ENCODE measurements at places on chromosomes 2 and 18.

DNA sequence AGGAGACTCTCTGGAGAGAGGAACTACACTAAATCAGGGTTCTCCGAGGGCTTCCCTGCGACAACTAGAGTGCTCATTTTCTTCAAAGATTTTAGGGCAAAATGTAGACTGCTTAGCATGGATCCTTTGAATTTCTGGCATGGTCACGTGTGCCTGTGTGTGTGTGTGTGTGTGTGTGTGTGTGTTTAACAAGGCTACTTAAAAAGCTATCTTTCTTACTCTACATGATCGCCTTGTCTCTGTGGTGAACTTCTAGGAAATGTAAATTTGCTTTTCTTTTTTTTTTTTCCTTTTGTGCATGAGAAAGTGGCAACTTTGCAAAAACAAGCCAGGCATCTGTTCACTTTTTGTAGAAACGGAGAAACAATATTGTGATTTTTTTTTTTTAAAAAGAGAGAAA is 43.9 kb downstream of the SOX11 start:
- DNase-seq, result no peak

GRCh38 chr2:8663997-8664396 is 17.9 kb upstream of the ID2 start:
- no peak for DNase-seq

GRCh38 chr18:40738321-40738880 is 1216.6 kb upstream of the PIK3C3 start:
- no peak for DNase-seq

- no peak for DNase-seq
Observed at GRCh38 chr18:28108254-28108653, 68.7 kb downstream of the CDH2 start.

DNA sequence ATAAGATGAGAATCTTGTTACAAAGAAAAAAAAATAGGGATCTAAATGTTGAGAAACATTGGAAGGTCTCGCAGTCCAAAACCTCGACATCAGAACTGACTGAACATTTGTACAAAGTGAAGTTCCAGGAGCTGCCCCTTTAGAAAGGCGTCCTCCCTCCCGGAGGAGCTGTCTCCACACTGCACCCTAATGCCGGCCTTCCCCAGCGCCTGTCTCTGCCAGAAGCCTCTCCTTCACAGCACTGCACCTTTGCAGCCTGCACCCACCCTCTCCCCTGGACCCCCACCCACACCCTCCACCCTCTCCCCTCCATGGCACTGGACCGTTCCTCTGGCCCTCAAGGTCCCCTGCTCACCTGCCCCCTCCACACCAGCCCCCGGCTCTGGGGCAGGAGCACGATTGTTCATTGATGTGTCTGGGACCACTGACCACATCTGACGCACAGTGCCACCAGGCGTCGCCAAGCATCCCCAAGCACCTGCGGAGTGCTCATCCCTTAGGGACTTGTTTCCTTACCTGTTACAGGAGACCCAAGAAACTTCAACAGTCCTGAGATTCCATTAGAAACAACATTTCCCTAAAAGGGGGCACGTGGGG is 90.3 kb upstream of the SNTG2 start:
- peak; percentile 35 for DNase-seq

DNA sequence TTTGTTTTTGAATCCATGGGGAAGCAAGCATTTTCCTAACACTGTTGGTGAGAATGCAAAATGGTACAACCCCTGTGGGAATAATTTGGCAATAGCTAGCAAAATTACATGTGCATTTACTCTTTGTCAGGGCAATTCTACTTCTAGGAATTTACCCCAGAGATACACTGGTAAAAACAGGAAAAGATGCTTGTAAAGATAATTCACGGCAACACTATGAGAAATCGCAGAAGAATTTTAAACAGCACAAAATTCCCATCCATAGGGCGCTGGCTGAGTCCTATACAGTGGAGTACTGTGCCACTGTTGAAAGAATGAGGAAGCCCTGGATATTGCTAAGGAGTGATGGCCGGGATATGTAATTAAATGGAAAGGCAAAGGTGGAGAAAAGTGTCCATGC is 75.8 kb downstream of the DGKD start:
- DNase-seq, result no peak

DNA sequence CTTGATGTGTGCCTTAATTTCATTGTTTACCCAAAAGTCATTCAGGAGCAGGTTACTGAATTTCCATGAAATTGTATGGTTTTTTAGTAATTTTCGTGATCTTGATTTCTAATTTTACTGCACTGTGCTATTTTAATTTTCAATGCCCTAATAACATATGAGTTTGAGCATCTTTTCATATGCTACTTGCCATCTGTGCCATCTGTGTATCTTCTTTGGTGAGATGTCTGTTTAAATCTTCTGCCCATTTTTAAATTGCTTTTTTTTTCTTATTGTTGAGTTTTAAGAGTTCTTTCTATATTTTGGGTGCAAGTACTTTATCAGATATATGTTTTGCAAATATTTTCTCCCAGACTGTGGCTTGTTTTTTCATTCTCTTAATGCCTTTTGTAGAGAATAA is 165.9 kb downstream of the ST6GAL2 start:
- no peak for DNase-seq

GRCh38 chr2:108965540-108966289 is 23.3 kb downstream of the EDAR start:
- DNase-seq, result no peak

- DNase-seq, result no peak
Observed at GRCh38 chr2:212897296-212897695, 254.1 kb downstream of the IKZF2 start.

- DNase-seq, result no peak
Observed at GRCh38 chr2:99666256-99666655, 176.4 kb upstream of the REV1 start.

DNA sequence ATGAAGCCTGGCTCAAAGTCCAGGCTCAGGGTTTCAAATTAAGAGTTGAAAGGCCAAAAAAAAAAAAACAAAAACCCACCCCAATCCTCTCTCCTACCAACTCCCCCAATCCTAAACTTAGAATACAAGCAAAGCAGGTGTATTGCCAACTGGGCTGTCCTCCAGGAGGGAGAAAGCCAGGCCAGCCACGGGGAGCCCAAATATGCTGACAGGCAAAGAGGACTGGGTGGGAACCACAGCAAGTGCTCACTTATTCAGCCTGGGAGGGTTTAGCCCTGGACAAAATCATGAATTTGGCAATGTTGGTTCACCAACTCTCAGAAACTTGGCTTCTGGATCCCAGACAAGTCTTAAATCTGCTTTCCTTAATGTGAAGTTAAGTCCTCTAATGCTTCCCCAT is 36.5 kb downstream of the GKN2 start:
- DNase-seq, result no peak

DNA sequence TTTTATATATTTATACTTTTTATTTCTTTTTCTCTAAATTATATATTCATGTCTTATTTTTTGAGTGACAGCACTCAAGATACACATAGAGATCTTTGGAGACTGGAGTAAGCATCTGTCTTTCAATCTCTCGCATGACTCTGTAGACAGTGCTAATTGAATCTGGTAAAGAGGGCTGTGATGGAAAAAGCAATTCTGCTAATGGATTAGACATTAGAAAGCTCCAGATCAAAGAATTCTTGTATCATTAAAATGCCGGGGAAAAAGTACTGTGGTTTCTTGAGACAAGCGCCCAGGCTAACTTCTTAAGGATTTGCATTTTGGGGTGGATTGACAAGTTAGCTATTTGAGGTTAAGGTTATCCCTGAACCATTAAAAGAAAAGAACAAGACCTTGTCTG is 383.1 kb upstream of the TNP1 start:
- no peak for DNase-seq

- no peak for DNase-seq
Observed at GRCh38 chr2:4358837-4359236, 655.5 kb downstream of the DCDC2C start.

GRCh38 chr18:36580874-36581750 is 247.7 kb downstream of the TPGS2 start:
- no peak for DNase-seq

- DNase-seq, result no peak
Observed at GRCh38 chr2:121235542-121235941, 49.5 kb downstream of the TFCP2L1 start.

DNA sequence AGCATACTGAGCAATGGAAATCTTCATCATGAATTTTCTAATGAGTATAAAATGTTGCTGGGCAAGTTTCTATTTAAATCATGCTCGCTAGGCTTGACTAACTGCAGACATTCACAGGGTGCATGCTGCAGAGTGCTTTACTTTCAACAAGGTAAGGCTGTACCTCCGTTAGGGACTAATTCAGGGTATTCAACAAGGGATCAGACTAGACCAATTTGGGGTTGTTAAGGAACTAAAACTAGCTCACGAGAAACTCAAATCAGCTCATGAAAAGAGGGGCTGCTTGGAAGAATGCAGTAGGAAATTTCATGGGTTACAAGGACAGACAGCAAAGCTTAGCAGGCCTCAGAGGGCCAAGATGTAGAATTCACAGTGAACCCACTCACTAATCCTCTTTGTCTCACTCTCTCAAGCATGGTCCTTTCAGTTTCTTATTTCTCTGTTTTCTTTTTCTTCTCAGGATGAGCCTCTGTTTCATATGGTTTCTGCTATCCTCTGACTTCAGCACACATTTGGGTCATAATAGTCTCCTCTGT is 2.2 kb downstream of the MYO3B start:
- no peak for DNase-seq

GRCh38 chr2:209472112-209472832 is 48.4 kb downstream of the MAP2 start:
- no peak for DNase-seq

DNA sequence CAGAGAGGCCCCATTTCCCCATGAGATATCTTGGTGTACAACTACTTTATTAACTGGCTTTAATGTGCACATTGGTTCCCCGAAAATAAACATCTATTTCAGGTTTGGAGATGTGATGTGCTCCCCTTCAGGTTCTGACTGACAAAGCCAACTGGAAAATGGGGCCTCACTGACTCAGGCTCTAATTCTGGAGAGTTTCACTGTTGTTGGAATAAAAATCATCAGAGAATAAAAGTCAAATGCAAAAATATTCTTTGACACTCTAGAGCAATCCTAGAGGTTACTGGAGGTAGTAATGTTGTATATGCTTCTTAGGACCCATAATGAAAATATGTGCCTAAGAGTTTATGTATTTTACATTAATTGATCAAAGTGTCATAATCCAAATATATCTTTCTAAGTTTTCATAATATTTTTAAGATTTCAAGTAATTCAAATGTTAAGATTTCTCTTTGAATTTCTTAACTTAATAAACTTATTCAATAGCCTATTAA is 189.9 kb upstream of the COL3A1 start:
- DNase-seq, result no peak

Data from right forelimb (tissue), 1 donor.